ENCODE measurements at places on chromosomes 7 and 10.

- DNase-seq, result no peak
These were observed 373.1 kb downstream of the DPP6 start for GRCh38 chr7:154425271-154425670.

- no peak for DNase-seq
These were observed 34.1 kb downstream of the GSDME start for GRCh38 chr7:24723178-24723530.

GRCh38 chr7:47458486-47458885, 123.4 kb downstream of the TNS3 start:
- no peak for DNase-seq

DNA sequence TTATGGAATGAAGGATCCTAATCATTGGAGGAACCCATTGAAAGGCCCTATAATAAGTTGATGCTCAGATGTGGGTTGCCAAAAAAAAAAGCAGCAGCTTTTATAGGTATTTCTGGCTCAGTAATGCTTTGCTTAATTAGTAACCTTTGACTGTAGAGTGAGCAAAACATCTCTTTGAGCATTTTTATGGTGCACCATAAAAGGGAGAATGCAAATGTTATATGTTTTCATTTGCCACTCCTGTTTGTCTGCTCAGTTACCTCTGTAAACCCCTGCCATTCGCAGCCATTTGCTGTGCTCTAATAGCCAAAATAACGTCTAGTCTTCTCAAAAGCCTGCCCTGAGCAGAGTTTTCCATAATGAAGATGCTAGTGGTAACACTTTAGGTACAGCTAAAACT, 589.1 kb upstream of the FOXK1 start:
- DNase-seq, result no peak

- peak; percentile 63 for DNase-seq
These were observed 49.7 kb downstream of the DNAJC12 start for GRCh38 chr10:67788028-67788886.

GRCh38 chr10:75662715-75663114, 231.3 kb downstream of the LRMDA start:
- DNase-seq, result no peak

- DNase-seq, result no peak
These were observed 82.9 kb downstream of the CADPS2 start for GRCh38 chr7:122803323-122803722.

- no peak for DNase-seq
These were observed 54.5 kb downstream of the ORC5 start for GRCh38 chr7:104153287-104153686.

DNA sequence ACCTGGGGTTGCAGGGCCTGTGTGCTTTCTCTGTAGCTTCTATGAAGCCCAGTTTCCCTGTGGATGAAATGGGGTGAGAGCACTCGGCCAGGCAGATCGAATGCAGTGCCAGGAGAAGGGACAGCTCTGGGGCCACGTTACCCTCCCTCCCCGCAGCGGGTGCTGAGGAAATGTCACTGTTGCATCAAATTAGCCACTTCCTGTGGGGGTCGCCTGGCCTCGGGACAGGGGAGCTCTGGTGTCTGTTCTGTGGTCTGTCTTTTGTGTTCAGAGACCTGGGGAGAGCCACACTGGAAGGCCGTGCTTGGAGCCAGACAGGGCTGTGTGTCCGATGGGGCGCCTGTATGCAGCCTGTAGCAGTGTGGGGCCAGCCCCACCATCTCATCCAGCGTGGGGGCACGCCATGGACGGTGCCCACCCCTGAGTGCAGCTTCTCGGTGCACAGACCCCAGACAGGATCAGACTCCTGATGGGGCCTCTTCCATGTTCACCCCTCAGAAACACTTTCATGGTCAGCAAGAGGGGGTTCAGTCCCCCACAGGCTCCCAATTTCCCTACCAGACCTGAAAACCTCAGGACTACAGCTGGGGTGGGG, 13.6 kb downstream of the TTYH3 start:
- DNase-seq, result peak; percentile 47

DNA sequence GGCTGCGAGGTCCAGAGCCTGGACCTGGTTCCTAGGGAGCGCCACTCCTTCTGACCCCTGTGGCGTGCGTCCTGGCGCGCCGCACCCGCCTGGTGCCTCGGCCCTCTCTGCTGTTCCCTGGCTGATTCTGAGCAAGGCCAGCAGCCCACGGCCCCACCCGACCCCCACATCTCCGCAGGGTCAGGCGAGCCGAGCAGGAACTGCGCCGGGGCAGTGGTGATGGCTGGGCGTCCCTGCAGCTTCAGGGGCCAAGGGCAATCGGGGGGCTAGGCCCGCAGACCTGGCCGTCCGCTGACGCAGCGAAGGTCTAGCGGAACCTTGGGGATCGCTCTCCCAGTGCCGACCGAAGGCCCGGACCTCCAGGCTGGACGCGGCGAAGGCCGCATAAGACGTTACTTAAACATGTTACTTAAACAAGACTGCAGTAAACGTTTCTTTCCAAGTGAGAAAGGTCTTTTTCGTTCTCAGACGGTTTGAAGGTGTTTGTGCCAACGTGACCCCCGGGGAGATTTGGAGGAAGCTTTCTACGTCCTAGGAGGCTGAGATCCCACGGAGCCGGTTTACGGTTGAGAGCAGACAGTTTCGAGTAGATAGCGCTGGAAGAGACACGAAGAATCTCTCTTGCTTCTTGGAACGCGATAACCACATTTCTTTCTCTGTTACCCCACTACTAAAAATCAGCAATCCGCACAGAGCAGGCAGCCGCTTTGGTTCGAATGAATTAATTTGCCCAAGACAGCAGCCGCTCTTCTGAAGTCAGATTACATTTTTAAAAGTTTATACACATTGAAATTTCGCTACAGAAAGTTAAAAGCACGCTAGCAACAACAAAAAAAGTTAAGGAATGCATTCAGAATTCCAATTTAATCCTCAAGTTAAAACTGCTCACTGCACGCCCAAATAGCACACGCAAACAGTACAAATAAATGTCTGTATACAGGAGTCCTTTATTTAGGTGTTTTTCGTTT, 4.9 kb upstream of the NKX2-3 start:
- DNase-seq, result no peak

DNA sequence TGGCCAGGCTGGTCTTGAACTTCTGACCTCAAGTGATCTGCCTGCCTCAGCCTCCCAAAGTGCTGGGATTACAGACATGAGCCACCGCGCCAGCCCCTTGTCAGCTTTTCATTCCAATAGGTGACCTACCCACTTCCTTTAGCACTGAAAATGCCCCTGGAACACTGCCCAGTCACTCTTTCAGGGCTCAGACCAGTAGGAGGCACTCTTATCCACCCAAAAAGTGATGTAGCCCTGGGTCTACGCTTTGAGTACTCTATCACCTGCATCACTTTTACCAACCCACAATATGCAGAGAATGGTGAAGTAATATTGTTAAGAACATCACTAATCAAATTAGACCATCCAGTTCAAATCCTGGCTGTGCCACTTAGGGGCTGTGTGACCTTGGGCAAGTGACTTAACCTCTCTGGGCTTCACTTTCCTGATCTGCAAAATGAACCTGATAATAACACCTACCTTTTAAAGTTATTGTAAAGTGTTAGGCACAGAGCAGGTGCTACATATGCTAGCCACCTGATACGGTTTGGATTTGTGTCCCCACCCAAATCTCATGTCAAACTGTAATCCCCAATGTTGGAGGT, 5.2 kb downstream of the CALN1 start:
- DNase-seq, result no peak

DNA sequence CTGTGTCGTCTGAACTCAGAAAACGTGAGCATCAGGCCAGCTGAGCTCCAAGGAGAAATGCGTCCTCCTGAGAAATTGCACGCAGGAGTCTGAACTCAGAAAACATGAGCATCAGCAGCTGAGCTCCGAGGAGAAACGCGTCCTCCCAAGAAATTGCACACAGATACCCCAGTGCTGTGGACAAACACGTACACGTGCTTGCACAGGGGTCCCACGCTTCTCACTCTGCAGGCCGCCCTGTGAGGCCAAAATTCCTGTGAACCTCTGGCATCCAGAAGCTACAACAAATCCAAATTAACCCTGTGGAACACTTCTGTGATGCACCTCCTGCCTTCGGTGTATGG, 133.8 kb downstream of the WDR37 start:
- no peak for DNase-seq

DNA sequence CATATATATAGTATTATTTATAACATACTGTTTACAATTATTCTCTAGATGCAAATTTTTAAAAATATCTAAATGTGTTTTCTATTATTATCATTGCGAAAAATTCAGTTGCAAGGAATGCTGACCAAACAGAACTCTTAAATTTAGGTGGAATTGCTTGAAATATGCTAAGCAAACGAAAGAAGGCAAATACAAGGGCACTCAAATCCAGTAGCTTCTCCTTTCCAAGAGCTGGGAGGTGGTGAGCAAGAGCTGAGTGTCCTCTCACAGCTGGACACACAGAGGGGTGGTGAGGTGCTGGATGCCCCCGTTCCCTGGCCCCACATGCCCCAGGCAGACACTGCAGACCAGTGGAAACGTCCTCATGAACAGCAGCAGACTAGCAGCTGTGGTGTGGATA, 166.0 kb downstream of the TAX1BP1 start:
- no peak for DNase-seq
